ENCODE measurements at places on chromosomes 12 and 14. TPM values are rescaled to one million over a fixed set of nuclear protein-coding genes. Genes with fewer than 3 reads are reported as not detected.

GPRC5D gene
- not detected for total RNA-seq

MYO1H gene
- not detected for total RNA-seq

CLEC4C gene
- total RNA-seq, result not detected

FGF23 gene
- total RNA-seq, result not detected

DNA sequence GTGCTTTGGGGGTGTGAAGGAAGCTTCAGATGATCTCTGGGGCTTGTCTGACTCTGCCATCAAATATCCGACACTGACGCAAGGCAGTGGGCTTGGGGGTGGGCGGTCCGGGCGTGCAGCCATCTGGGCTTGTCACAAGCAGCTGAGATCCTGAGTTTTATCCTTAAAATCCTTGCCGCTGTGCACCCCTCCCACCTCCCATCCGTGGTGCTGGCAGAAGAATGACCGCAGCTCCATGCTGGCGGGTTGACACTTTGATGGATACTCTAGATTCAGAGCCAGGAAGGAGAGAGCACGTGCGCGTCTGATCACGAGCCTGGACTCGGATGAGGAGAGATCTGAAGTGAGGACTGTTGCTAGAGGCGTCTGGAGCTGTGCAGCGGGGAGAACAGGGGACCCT is 3.0 kb downstream of the ZFYVE21 start:
- peaks cover 53% of the 10 kb centered on the region for H3K4me1 ChIP-seq
- H3K36me3 ChIP-seq, result no peaks in the 10 kb centered on the region
- DNase-seq, result no peak
- H3K27me3 ChIP-seq, result no peaks in the 10 kb centered on the region
- H3K27ac ChIP-seq, result no peak overlapping the region

GRCh38 chr12:54272214-54272613 is 7.7 kb downstream of the CBX5 start:
- no peaks in the 10 kb centered on the region for H3K27me3 ChIP-seq
- DNase-seq, result no peak

DNA sequence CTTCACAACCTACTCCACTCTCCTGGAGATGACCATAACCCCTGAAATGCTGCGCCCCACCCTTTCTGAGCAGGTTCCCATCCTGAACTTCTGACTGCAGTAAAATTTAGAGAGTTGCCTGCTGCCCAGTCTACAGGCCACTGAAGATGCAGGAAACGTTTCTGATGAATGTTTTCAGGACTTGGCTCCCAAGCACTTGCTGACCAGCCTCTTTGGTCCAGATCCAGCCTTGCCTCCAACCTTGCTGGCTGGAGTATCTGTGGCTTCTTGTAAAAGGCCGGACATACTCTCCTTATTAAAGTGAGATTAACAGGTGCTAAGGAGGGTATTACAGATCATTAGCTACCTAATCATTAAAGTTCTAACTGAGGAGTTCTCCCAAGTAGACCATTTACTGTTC is 70.3 kb upstream of the STXBP6 start:
- no peak overlapping the region for H3K27ac ChIP-seq
- no peaks in the 10 kb centered on the region for H3K4me1 ChIP-seq
- no peak overlapping the region for H3K4me3 ChIP-seq
- DNase-seq, result no peak
- H3K36me3 ChIP-seq, result no peaks in the 10 kb centered on the region

GRCh38 chr14:51967521-51967920 is 21.8 kb upstream of the RTRAF start:
- H3K36me3 ChIP-seq, result no peaks in the 10 kb centered on the region
- no peak overlapping the region for H3K27ac ChIP-seq
- no peak overlapping the region for H3K4me3 ChIP-seq
- H3K4me1 ChIP-seq, result peaks cover 4% of the 10 kb centered on the region

GRCh38 chr12:132310181-132311040 is 19.0 kb downstream of the GALNT9 start:
- no peaks in the 10 kb centered on the region for H3K4me1 ChIP-seq
- no peak overlapping the region for H3K4me3 ChIP-seq
- no peak for DNase-seq

DNA sequence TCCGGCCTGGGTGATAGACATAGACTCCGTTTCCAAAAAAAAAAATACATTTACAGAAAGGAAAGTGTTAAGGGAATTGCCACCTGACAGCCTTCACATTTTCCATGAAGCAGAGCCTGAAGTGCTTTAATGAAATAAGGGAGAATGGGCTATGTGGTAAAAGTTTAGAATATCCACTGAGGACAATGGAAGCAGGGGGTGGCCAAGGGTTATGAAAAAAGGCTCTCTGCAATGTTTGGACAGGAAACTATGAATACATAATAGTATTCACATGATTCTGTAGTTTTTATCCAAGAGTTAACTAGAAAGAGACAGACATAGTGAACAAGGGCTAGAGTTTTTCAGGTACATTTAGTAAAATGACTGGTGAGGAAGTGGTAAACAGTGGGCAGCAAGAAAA is 75.3 kb downstream of the COCH start:
- no peak overlapping the region for H3K27ac ChIP-seq
- no peaks in the 10 kb centered on the region for H3K27me3 ChIP-seq
- H3K36me3 ChIP-seq, result peaks cover 4% of the 10 kb centered on the region
- H3K4me3 ChIP-seq, result no peak overlapping the region

- H3K4me3 ChIP-seq, result peak within 1 kb of the TSS; percentile 61
- peak; percentile 55 for DNase-seq
- peak within 1 kb of the TSS; percentile 84 for H3K27ac ChIP-seq
- no peaks in the 10 kb centered on the region for H3K36me3 ChIP-seq
These were observed at the start of gene RBMS2 for GRCh38 chr12:56521590-56522371. RBMS2 (plus strand) TSS chr12:56521820; CDS start chr12:56522024, 204 bp downstream.
